SJCRH30 (cell line): ENCODE measurements at places on chromosomes 12 and 14. TPM values are rescaled to one million over a fixed set of nuclear protein-coding genes. Genes with fewer than 3 reads are reported as not detected.

GRCh38 chr12:3139760-3140159 is 62.6 kb downstream of the TSPAN9 start:
- no peaks in the 10 kb centered on the region for H3K27me3 ChIP-seq
- no peak overlapping the region for H3K4me3 ChIP-seq
- DNase-seq, result no peak
- no peaks in the 10 kb centered on the region for H3K36me3 ChIP-seq
- H3K4me1 ChIP-seq, result peaks cover 74% of the 10 kb centered on the region
- H3K27ac ChIP-seq, result no peak overlapping the region; the same call in 1 of the 2 replicates

GRCh38 chr12:27817766-27818165 is 37.7 kb upstream of the MANSC4 start:
- H3K4me1 ChIP-seq, result peaks cover 9% of the 10 kb centered on the region
- H3K27ac ChIP-seq, result peak overlapping the region; percentile 28
- H3K27me3 ChIP-seq, result no peaks in the 10 kb centered on the region
- DNase-seq, result peak; percentile 39
- peak overlapping the region; percentile 32 for H3K4me3 ChIP-seq

DNA sequence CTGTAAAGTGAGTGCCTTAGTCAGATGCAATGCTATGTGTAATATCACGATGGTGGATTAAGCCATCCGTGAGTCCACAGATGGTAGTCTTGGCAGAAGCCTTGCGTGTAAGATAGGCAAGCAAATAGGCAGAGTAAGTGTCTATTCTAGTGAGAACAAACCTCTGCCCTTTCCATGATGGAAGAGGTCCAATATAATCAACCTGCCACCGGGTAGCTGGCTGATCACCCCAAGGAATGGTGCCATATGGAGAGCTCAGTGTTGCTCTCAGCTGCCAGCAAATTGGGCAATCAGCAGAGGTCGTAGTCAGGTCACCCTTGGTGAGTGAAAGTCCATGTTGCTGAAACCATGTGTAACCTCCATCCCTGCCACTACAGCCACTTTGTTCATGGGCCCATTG is 371.2 kb upstream of the LRFN5 start:
- H3K4me1 ChIP-seq, result no peaks in the 10 kb centered on the region
- no peaks in the 10 kb centered on the region for H3K36me3 ChIP-seq
- DNase-seq, result no peak
- no peak overlapping the region for H3K4me3 ChIP-seq
- no peaks in the 10 kb centered on the region; the same call in 1 of the 2 replicates for H3K27me3 ChIP-seq

GRCh38 chr14:21070610-21071224 is 613 bp downstream of the ARHGEF40 start:
- H3K27ac ChIP-seq, result peak overlapping the region; percentile 93
- peaks cover 5% of the 10 kb centered on the region; the same call in 1 of the 2 replicates for H3K4me1 ChIP-seq
- H3K4me3 ChIP-seq, result peak overlapping the region; percentile 85

DNA sequence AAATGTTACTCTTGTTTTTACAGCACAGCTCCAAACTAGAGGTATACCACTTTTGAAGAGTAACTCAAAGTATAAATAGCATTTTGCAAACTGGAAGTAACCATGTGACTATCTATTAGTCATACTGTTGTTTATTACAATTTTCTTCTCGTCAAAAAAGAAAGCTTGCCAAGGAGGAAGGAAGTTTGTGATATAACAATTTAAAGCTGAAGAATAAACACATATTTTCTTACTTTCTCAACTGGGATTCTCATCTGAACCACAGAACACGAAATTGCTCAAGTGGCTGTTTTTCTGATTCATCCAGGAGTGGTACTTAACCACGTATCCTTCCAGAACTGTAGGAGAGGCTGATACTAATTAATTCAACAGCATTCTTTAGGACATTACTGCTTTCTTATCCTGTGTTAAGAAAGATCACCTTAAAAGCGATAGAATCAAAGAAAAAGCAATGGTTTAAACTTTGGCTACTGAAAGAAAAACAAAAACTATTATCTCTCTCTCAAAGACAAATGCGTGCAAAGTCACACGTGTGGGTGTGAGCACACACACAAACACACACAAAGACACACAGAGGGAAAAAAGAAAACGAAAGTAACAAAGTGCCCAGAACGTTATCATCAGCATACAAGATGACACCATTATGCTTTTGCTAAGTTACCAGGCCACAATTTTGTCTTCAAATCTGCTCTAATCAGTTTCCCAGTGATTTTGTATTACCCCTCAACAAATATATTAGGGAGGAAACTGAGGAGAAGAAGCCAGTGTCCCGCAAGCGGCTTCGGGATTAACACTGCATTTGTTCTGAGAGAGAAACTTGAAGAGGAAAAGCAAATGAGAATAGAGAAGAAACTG is at the start of gene CLEC2B:
Gene CLEC2B (minus strand): TSS at position 48 of the 855 bp plus-strand sequence.
- H3K27me3 ChIP-seq, result peaks cover 3% of the 10 kb centered on the region; the same call in 1 of the 2 replicates
- no peak within 1 kb of the TSS for H3K27ac ChIP-seq
- H3K4me3 ChIP-seq, result no peak within 1 kb of the TSS
- H3K4me1 ChIP-seq, result peaks cover 4% of the 10 kb centered on the region; the same call in 1 of the 2 replicates
- H3K36me3 ChIP-seq, result no peaks in the 10 kb centered on the region

Gene GLIPR1L1
- total RNA-seq, result not detected in 2 replicates

DNA sequence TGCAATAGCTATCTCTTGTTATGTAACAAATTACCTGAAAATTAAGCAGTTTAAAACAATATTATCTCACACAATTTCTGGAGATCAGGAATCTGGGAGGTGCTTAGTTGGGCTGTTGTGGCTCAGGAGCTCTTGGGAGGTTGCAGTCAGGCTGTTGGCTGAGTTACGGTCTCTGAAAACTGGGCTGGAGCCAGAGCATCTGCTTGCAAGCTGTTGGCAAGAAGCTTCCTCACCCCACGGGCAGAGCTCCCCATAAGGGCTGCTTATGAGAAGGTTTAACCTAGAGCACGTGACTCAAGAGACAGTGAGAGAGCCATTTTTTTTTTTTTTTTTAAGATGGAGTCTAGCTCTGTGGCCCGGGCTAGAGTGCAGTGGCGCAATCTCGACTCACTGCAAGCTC is 346.8 kb downstream of the ATP23 start:
- H3K27ac ChIP-seq, result no peak overlapping the region
- H3K4me1 ChIP-seq, result peaks cover 22% of the 10 kb centered on the region
- DNase-seq, result peak; percentile 94
- no peaks in the 10 kb centered on the region for H3K36me3 ChIP-seq

Gene CMKLR1
- 0.04 TPM in 1 of 2 replicates, not detected in the other for total RNA-seq

Gene AICDA
- total RNA-seq, result not detected in 2 replicates

Gene OTUB2
- total RNA-seq, result 0.51 and 0.55 TPM in 2 replicates

DNA sequence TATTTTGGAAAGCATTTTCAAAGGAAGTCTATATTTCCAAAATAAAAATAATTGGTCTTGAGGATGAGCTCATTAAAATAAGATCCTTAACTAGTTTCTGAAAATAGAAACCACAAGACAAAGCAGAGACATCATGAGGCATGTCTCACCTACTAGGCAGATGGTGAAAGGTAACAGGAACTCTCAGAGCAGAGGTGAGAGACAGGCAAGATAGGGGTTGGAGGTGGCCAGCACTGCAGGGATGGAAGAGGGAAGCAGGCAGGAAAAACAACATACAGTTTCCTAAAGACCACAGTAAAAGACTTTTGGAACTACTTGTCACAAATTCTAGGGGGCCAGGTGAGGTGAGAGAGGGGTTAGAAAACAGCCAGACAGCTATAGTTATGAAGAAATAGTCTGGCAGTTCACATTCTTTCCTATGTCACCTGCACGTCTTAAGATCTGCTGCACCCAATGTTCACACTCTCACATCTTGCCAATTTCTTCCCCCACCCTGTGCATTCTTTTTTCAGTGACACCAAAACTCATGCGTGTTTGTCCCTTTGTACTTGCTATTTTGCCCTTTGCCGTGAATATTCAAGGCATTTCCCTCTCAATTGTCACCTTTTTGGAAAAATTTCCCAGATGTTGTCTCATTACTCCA is 341.7 kb upstream of the KITLG start:
- H3K27ac ChIP-seq, result no peak overlapping the region
- no peak for DNase-seq
- H3K4me3 ChIP-seq, result no peak overlapping the region
- H3K36me3 ChIP-seq, result no peaks in the 10 kb centered on the region

Gene SMCO3
- total RNA-seq, result not detected in 2 replicates

DNA sequence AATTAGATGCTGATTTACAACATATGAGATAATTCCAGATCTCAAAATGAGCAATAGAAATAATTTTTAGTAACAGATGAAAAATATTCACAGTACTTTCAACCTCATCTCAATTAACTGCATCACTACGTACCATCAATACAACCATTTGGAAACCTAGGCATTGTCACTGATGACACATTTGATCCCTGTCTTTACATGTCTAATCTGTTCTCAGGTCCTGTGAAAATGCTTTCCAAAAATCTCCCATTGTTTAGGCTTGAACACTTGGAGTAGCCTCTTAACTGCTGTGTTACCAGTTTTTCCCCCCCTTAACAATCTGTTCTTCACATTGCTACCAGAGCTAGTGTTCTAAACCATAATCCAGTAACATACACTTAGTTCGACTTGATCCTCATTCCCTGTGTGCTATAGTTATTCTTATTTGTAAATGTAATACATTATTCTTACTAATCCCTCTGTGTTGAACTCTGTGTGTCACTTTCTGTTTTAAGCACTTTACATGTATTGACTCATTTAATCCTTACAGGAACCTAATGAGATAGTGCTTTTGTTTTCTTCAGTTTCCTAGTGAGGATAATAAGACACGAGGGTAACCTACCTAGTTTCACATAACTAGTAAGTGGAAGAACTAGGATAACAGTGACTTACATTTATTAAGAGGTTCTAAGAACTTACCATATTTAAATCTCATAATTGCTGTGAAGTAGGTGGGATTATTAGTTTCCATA is 41.7 kb downstream of the LARP4 start:
- no peaks in the 10 kb centered on the region for H3K27me3 ChIP-seq
- no peak overlapping the region for H3K4me3 ChIP-seq
- peaks cover 82% of the 10 kb centered on the region for H3K36me3 ChIP-seq
- no peak overlapping the region for H3K27ac ChIP-seq

DNA sequence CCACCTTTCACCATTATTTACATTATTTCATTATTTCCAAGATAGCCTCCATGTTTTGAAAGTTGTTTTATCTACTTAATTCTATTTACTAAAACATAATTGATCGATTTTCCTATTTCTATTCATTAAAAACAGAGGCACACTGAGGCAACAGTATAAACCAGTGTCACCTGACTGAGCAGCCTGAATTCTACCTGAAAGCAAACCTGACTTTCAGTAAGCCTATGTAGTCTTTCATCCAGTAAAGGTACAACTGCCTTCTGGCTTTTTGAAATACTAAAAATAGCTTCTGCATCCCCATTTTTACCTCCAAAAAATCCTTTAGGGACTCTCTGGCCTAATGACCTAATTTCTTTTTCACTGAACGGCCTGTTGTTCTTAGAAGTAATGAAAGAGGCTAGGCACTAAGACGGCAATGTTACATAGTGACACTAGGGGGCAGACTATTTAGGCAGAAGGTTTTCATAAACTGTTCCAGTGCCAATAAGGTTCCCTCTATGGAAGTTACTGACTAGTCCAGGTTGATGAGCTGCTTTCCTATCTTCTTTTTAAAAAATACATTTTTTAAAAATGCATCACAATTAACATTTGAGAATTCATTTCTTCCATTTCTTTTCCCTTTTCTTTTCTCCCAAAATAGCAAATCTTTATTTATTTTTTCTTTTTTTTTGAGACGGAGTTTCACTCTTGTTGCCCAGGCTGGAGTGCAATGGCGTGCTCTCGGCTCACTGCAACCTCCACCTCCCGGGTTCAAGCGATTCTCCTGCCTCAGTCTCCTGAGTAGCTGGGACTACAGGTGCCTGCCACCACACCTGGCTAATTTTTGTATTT is 17.5 kb downstream of the ANAPC5 start:
- no peaks in the 10 kb centered on the region for H3K4me1 ChIP-seq
- H3K27ac ChIP-seq, result no peak overlapping the region
- no peaks in the 10 kb centered on the region for H3K27me3 ChIP-seq
- peaks cover 44% of the 10 kb centered on the region for H3K36me3 ChIP-seq
- peak; percentile 28 for DNase-seq

Gene COX8C
- total RNA-seq, result not detected in 2 replicates

Gene RHEBL1
- total RNA-seq, result 8.8 and 9.0 TPM in 2 replicates

Gene ADAMTS20
- total RNA-seq, result 0.03 TPM in 1 of 2 replicates, not detected in the other

- H3K4me1 ChIP-seq, result no peaks in the 10 kb centered on the region
- DNase-seq, result no peak
- H3K27me3 ChIP-seq, result no peaks in the 10 kb centered on the region
- H3K27ac ChIP-seq, result no peak overlapping the region
Measured at GRCh38 chr12:11564984-11565651, 84.4 kb upstream of the ETV6 start.

Gene LRRIQ1
- 0.18 and 0.34 TPM in 2 replicates for total RNA-seq

- H3K36me3 ChIP-seq, result no peaks in the 10 kb centered on the region
- no peaks in the 10 kb centered on the region for H3K27me3 ChIP-seq
- H3K4me1 ChIP-seq, result no peaks in the 10 kb centered on the region
- no peak for DNase-seq
- H3K4me3 ChIP-seq, result no peak overlapping the region
Measured at GRCh38 chr14:33377596-33378390, 439.1 kb downstream of the NPAS3 start.

DNA sequence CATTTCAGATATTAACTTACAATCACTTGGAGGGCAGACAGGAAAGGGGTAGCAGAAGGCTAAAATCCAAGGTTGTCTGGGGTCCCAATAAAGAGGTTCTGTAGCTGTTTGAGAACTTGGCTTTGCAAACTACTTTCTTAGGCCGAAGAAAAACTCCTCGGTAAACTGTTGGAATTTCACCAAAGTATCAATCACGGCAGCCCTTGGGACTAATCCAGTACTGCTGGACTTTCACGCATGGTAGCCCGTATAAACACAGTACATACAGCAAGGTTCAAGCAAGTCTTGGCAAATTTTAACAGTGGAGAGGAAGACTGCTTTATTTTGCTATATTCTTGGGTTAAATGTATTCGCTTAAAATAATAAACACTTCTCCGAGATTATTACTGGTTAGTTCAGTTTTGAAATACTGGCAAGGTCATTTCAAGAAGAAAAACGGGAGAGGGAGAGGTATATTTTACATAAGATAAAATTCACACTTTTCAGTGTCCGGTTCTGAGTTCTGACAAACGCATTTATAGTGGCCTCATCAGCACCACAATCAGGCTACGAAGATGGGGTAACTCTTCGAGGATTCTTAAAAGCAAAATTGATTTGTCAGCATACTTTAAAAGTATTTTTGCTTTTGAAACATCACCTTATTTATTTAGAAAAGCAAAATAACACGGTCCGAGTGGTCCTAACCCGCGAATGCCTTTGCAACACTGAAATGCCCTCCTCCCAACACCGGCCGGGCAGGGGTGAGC is 1.3 kb downstream of the SETD3 start:
- no peaks in the 10 kb centered on the region for H3K27me3 ChIP-seq
- H3K4me1 ChIP-seq, result no peaks in the 10 kb centered on the region
- no peaks in the 10 kb centered on the region for H3K36me3 ChIP-seq

- no peak overlapping the region for H3K4me3 ChIP-seq
- no peaks in the 10 kb centered on the region for H3K4me1 ChIP-seq
- no peaks in the 10 kb centered on the region for H3K36me3 ChIP-seq
- no peaks in the 10 kb centered on the region for H3K27me3 ChIP-seq
- no peak for DNase-seq
- no peak overlapping the region for H3K27ac ChIP-seq
Measured at GRCh38 chr12:24488091-24488596, 460.8 kb downstream of the BCAT1 start.

Gene ADCY4
- 0.03 TPM in 1 of 2 replicates, not detected in the other for total RNA-seq
